Hindlimb muscle (tissue), 1 donor: ENCODE measurements at places on chromosomes 11 and 22.

- no peak for DNase-seq
These were observed 11.8 kb downstream of the SAMM50 start for GRCh38 chr22:43967069-43967468.

DNA sequence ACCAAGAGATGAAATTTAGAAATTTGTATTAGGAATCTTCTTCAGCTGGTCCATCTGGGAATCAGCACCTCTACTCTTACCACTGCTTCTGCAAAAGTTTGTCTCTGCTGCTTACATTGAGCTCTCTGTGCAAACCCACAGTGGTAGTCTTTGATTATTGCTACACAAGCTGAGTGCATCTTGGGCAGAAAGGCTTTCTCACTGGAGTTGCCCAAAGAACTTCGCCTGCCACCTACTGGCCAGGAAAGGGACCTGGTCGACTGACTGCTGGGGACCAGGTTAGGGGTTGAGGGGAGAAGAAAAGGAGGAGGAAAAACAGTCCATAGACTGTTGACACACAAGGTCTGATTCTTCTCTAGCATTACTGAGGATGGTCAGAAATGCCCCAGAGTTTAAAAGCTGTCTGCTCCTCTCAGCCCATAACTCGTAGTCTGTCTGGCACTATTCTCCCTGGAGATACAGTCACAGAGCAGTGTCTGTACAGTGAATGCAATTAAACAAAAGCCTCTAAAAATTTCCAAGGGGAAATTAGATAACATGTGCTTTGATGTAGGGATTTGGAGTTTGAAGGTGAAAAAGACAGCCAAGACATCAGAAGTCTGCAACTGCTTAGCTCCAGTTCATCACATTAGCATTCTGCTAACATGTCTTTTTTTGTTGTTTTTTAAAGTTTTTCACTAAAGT lies 215.0 kb upstream of the CTSC start:
- DNase-seq, result no peak

GRCh38 chr11:110989428-110990133 lies 255.9 kb upstream of the POU2AF2 start:
- no peak for DNase-seq

DNA sequence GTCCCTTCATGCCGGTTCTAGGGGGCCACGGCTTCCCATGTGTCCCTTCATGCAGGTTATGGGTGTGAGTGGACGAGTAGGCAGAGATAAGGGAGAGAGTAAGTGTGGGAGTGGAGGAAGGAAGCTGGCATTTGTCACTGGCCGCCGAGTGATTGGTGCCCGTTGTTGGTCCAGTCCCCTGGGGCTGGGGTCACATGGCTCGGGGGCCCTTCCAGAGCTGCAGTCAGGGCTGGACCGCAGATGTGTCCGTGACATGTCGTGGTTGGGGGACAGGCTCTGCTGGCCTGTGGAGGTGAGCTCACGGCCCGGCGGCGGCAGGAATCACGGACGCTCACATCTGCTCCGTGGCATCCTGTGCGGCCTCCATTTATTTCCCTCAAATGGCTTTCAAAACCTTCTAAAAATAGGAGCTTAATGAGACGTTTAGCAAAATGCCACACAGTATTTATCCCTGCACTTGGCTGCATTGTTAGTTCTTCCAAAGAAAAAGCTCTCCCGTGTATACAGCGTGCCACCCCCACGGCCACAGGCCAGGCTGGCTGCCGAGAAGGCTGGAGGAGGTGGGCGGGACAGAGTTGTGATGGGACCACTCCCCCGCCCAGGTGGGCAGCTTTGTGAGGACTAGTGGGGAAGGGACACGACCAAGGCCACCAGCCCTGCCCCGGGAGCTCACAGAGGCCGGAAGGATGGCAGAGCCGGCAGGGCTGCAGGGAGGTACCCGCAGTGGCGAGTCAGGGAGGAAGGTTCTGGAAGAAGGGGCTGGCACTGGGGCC lies 386.7 kb downstream of the TBC1D22A start:
- DNase-seq, result no peak

DNA sequence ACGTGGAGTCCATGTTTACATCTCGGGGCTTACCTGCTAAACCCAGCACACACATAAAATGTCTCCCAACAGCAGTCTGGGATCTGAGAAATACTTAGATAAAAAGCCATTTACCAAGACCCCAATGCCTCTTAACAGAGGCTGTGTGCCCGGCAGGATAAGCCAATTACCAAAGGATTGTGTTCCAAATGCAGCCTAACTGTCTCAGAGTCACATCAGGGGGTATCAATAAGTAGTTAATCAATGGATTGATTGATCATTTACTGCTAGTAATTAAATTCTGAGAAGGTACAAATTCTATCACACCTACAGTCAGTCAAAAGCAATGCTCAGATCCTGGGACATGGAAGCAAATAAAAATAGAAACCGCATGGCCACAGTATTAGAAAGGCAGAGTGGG lies 125.6 kb downstream of the DSCAML1 start:
- DNase-seq, result no peak

DNA sequence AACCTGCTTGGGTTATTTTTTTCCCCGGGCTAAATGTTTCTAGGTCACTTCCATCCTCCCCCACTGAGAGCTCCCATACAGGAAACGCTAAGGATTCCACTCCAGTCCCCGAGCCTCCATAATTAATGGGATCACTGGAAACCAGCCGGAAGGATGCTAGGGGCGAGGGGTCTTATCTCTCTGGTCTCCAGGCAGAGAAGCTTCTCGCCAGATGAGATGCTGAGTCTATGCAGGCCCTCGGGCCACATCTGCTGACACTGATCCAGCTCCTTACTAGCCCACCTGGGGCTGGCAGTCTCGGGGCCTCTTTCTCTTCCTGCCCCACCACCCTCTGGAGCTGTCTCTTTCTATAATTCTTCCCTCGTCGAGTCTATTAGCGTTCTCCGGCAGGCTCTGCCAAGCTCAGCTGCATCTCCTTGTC lies 125.9 kb upstream of the SYT13 start:
- no peak for DNase-seq

- peak; percentile 53 for DNase-seq
These were observed 68.6 kb upstream of the TMEM45B start for GRCh38 chr11:129747071-129747470.

DNA sequence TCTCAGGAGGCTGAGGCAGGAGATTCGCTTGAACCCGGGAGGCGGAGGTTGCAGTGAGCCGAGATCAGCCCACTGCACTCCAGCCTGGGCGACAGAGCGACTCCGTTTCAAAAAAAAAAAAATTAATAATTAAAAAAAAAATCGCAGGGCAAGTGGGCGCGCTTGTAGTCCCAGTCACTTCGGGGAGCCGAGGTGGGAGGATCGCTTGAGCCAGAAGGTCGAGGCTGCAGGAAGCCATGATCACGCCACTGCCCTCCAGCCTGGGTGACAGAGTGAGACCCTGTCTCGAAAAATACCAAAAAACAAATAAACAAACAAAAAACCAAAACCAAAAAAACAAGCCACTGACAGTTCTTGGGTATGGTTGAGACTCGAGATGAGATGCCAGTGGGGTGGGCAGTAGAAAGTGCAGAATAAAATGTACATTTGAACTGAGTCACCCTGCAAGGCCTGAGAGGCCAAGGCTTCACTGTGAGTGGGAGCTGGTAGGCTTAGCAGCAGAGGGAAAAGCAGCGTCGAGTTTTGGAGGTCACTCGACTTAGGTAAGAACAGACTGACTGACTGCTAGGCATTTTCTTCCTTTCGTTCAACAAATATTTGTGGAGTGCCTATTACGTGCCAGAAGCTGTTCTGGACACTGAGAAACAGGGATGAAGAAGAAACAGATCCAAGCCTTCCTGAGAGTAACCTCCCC lies 635 bp upstream of the LDHA start:
- no peak for DNase-seq

- DNase-seq, result no peak
These were observed 72.8 kb downstream of the MED15 start for GRCh38 chr22:20580179-20580578.

- no peak for DNase-seq
These were observed 29.9 kb downstream of the MN1 start for GRCh38 chr22:27771637-27772036.

DNA sequence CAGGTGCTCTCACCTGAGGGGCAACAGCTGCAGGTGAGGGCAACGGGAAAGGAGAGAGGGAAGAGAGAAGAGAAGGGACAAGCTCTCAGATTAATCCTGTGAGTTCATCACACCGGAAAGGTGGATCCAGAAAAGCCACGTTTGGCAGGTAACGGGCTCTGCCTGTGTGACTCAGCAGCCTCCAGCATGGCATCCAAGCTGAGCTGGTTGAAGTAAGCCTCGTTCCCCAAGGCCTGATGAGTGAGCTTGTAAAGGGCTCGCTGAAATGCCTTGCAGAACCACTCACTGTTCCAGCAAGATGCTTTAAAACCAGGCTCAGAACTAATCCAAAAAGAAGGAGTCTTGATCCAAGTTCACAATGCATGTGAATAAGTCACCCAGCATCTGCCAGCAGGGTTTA lies 206.9 kb upstream of the TMEM45B start:
- no peak for DNase-seq

DNA sequence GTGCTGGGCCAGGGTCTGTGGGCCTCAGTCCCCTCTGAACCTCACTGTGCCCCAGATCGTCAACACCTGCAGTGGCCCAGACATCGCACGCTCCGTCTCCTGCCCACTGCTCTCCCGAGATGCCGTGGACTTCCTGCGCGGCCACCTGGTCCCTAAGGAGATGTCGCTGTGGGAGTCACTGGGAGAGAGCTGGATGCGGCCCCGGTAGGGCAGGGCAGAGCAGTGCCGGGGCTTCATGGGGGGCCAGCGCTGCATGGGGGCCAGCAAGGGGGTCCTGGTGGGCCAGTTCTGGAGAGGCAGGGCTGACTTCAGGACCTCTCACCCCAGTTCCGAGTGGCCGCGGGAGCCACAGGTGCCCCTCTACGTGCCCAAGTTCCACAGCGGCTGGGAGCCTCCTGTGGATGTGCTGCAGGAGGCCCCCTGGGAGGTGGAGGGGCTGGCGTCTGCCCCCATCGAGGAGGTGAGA lies 16.3 kb downstream of the EPS8L2 start:
- no peak for DNase-seq

DNA sequence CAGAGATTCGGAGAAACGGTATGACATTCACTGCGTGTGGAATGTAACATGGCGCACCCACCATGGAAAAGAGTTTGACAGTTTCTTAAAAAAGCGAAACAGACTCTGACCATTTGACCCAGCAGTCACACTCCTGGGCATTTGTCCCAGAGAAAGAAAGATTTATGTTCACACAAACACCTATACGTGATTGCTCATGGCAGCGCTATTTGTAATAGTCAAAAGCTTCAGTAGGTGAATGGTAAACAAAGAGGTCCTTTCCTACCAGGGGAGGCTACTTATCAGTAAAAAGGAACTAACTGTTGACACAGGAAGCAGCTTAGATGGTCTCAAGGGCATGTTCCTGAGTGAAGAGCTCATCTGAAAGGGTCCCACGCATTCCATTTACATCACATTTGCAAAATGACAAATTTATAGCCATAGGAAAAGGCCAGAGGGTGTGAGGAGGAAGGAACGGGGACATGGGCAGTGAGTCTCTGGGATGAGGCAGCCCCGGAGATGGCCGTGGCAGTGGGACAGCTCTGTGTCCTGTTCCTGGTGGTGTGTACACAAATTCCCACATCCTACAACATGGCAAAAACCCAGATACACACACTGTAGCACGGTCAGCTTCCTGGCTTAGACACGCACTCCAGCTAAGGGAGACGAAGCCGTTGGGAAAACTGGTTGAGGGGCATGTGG lies 14.6 kb upstream of the KRTAP5-6 start:
- DNase-seq, result no peak

DNA sequence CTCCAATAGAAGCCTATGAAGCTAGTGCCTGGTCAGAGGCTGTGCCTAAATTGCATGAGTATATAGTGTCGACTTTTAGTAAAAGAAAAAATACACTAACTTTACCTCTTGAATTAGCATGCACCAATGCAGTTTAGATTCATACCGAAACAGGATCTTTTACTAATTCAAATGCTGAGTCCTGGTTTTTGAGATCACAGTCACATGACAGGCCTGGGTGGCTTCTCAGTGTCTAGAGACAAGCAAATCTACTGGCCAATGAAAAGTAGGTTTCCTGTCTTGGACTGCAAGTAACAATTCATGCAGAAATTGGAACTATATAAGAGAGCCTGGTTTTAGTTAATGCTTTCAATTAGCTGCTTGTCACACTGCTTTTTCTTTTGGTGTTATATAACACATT lies 7.2 kb downstream of the ARHGEF12 start:
- DNase-seq, result no peak

- no peak for DNase-seq
These were observed 21.7 kb downstream of the RASSF10 start for GRCh38 chr11:13030857-13031256.
